ENCODE measurements at places on chromosomes 3 and 15.

- no peak for DNase-seq
These were observed 49.7 kb upstream of the LIMD1 start for GRCh38 chr3:45544717-45545296.

DNA sequence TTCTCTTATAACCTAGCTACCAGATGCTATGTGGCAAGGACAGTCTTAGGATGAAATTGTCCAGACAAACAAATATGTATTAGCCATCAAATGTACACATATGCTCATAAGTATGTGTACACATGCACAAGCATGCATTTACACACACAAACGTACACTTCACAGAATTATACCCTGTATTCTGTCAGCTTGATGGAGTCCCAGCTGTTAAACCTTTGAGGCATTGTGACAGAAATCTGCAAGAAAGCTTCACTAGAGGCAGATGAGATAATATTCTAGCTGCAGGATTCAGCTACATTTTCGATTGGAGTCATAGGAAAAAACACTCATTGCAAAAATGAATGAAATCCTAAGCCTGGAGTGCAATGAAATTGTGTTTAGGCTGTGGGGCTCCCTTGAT lies 110.6 kb downstream of the CHL1 start:
- no peak for DNase-seq

DNA sequence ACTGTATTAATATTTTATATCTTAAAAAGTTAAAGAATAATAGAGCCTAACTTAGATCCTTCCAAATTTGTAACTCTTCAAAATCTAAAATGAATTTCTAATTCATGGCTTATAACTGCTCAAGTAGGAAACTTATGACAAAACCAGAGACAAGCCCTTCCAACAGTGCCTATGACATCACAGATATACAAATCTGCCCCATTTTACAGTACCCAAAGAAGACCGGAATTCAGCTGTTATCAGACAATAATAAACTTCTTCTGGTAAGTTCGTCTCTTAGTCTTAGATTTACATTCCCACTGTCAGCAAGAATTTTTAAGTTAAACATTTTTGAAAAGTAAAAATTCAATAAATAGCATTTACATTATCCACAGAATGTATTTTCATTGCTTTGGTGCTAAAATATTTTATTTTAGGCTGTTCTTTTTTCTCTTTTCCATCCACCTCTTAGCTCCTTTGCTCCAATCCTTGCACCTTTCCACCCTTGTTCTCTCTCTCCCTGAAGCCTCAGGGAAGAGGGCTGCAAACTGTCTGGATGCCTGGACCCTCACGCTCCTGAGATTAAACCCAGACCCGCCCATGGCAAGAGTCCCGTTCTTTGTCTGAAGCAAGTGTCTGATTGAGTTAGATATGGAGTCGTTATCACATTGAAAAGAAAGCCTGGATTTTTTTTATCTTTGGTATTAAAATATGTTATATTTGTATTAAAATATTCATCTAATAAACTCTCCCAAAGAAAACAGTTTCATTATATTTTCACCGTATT lies 312.7 kb downstream of the ZBTB20 start:
- no peak for DNase-seq

GRCh38 chr3:150511122-150511821 lies 35.0 kb downstream of the SERP1 start:
- no peak for DNase-seq

GRCh38 chr15:64507845-64508244 lies 47.5 kb downstream of the ZNF609 start:
- no peak for DNase-seq

Measured in stimulated activated CD8-positive, alpha-beta memory T cell treated with anti-CD3 and anti-CD28 coated beads, Interleukin-7, amount 100 ng/mL, for 1 hour (primary cell).